ENCODE measurements at places on chromosomes 3 and 15.

DNA sequence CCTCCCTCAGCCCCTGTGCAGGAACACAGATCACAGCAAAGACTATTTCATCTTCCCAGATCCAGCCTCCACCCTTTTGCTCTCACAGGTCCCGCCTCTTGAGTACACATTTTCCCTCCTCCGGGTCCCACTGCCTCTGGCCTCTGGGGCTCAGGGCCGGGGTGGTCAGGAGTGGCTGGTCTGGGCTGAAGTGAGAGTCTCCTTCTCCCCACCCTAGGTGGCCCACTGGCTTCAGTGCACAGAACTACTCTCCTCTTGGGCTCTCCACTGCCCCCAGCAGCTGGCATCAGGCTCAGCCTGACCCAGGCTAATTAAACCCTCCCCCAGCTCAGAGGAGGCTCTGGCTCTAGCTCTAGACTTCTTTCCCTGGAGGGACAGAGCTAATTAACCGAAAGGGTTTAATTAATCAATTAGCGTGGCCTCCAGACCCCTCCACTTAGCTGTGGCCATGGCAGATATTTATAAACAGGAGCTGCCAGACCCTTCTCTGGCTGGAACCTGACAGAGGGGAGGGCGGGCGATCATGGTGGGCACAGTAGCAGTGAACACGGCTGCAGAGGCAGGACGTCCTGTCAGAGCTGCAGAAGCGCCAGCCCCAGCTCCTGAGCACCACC lies 15.1 kb downstream of the DUSP7 start:
- DNase-seq: no peak

DNA sequence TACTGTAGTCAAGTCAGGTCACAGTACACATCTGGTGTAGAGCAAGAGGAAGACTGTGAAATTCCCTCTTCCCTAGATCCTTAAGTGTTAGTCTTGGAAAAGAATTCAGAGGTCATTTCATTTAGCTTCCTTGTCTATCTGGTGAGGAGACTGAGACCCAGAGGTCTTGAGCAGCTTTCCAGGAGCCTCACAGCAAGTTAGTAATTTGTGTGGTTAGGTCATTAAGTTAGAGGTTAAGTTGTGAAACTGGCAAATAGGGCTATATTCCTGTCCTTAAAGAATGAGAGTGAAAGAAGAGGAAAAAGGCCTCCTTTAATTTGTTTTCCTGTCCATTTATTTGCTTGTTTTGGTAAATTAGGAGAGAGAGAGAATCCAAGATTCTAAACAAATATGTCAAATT lies 9.0 kb downstream of the PODXL2 start:
- DNase-seq: no peak

GRCh38 chr3:150081084-150081483 lies 110.4 kb upstream of the PFN2 start:
- DNase-seq: no peak

- no peak for DNase-seq
These were observed 1.8 kb upstream of the ATP10A start for GRCh38 chr15:25864966-25865365.

GRCh38 chr15:91055548-91056331 lies 33.3 kb upstream of the VPS33B start:
- DNase-seq: no peak

All from activated CD4-positive, CD25-positive, alpha-beta regulatory T cell treated with anti-CD3 and anti-CD28 coated beads, Interleukin-2, amount 50 U/mL, for 16 hours (primary cell).